ENCODE measurements at places on chromosomes 13 and 19. TPM values are rescaled to one million over a fixed set of nuclear protein-coding genes. Genes with fewer than 3 reads are reported as not detected.

GRCh38 chr13:37351211-37351610 is 245.7 kb upstream of the CSNK1A1L start:
- DNase-seq: no peak
- H3K27ac ChIP-seq: no peak overlapping the region
- H3K4me3 ChIP-seq: no peak overlapping the region
- peaks cover 18% of the 10 kb centered on the region for H3K4me1 ChIP-seq
- no peaks in the 10 kb centered on the region for H3K27me3 ChIP-seq

The ZNF28 gene
- 14.2 TPM for total RNA-seq

GRCh38 chr13:110206996-110207395 is 100.0 kb downstream of the COL4A1 start:
- H3K36me3 ChIP-seq: no peaks in the 10 kb centered on the region
- no peak overlapping the region for H3K4me3 ChIP-seq
- no peaks in the 10 kb centered on the region for H3K4me1 ChIP-seq
- no peak for DNase-seq
- H3K27ac ChIP-seq: no peak overlapping the region
- no peaks in the 10 kb centered on the region for H3K27me3 ChIP-seq

GRCh38 chr19:6033744-6034264 is 55.9 kb upstream of the RANBP3 start:
- no peak overlapping the region for H3K4me3 ChIP-seq
- H3K36me3 ChIP-seq: peaks cover 19% of the 10 kb centered on the region
- peaks cover 17% of the 10 kb centered on the region for H3K4me1 ChIP-seq
- H3K27me3 ChIP-seq: no peaks in the 10 kb centered on the region
- no peak for DNase-seq
- H3K27ac ChIP-seq: no peak overlapping the region

DNA sequence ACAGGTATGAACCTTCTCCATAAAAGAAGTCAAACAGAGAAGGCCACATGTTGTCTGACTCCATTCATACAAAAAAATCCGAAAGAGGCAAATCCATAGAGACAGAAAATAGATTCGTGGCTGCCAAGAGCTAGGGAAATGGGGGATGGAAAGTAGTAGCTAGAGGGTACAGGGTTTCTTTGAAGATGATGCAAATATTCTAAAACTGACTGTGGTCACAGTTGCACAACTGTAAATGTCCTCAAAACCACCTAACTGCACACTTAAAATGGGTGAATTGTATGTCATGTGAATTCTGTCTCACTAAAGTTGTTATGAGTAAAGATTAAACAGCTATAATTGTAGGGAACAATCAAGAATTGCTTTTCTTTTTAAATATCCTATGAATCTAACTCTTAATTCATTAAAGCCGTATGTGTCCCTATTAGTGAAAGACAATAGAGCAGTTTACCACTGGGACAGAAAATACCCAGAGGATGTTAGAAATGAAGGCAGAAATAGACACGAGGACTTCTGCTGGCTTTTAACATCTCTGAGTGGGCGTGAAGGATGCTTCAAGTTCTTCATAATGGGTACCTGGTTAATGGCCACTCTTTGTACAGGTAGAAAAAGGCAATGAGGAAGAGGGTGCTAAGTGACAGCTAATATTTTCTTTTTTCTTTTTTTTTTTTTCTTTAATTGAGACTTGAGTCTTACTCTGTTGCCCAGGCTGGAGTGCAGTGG is 21.2 kb downstream of the INSR start:
- no peaks in the 10 kb centered on the region for H3K4me1 ChIP-seq
- no peaks in the 10 kb centered on the region for H3K27me3 ChIP-seq
- no peaks in the 10 kb centered on the region for H3K36me3 ChIP-seq
- no peak for DNase-seq
- no peak overlapping the region for H3K27ac ChIP-seq
- H3K4me3 ChIP-seq: no peak overlapping the region

- DNase-seq: no peak
- H3K27me3 ChIP-seq: peaks cover 3% of the 10 kb centered on the region
- peaks cover 15% of the 10 kb centered on the region for H3K4me1 ChIP-seq
- H3K36me3 ChIP-seq: 0 out of 2 replicates have a peak, but pooled peaks cover 4% of the 10 kb centered on the region
- no peak overlapping the region for H3K27ac ChIP-seq
Measured at GRCh38 chr19:18109733-18110608, 12.4 kb downstream of the MAST3 start.

GRCh38 chr19:51980116-51980736 is 6.4 kb downstream of the ZNF350 start:
- H3K36me3 ChIP-seq: peaks cover 77% of the 10 kb centered on the region
- H3K4me3 ChIP-seq: no peak overlapping the region
- no peak overlapping the region for H3K27ac ChIP-seq
- H3K4me1 ChIP-seq: no peaks in the 10 kb centered on the region

DNA sequence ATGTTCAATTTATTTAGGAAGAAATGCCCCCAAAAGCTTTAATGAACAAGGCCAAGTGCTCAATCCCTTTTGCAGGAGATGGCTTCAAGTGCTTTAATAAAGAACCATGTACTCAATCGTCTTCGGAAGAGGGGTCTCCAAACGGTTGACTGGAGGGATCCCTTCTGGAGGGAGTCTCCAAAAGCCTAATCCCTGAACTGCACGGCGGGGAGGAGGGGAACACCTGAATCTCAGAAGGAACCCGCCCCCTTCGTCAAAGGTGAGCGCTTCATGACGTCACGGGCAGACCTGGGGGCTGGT is 505 bp downstream of the PAF1 start:
- DNase-seq: no peak
- peaks cover 44% of the 10 kb centered on the region for H3K36me3 ChIP-seq
- H3K27ac ChIP-seq: peak overlapping the region; percentile 99
- H3K4me1 ChIP-seq: peaks cover 44% of the 10 kb centered on the region

DNA sequence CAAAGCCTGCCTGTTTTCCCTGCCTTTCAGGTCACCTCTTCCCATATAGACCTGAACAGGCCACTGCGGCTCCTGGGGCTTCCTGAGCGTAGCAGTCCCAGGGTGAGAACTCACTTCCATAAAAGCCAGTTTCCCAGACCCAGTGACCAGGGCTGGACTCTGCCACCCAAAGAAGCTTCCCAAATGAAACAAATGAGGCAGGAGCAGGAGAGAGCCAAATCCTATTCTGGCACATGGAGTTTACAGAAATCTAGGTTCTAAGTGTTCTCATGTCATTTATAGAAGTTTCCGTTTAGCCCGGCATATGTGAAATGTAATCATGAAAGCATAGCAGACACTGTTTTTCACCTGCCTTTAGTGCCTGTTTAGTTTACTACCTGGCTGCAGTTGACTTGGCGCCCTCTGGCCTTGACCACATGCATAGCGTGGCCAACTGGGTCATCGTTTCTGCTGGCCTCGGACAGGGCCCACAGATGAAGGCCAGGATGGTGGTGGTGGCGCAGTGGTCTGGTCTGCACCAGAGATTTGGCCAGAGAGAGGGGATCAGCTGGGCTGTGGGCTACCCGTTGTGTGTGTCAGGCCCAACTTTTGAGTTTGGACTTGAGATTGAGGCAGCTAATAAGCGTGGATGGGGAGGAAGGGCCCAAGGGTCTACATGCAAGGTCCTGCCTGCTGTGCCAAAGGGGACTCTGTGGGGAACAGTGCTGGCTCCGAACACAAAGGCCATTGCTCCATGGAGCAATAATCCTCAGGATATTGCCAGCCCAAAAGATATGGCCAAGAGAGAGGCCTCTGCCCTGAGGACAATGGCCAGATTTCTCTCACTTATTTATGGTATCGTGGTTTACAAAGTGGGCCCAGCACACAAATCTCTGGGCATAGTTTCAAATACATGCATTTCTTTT is 43.3 kb downstream of the NFIX start:
- peaks cover 2% of the 10 kb centered on the region for H3K27me3 ChIP-seq
- no peak for DNase-seq
- H3K36me3 ChIP-seq: peaks cover 37% of the 10 kb centered on the region
- H3K4me1 ChIP-seq: peaks cover 91% of the 10 kb centered on the region
- no peak overlapping the region for H3K4me3 ChIP-seq
- H3K27ac ChIP-seq: peak overlapping the region; percentile 95

DNA sequence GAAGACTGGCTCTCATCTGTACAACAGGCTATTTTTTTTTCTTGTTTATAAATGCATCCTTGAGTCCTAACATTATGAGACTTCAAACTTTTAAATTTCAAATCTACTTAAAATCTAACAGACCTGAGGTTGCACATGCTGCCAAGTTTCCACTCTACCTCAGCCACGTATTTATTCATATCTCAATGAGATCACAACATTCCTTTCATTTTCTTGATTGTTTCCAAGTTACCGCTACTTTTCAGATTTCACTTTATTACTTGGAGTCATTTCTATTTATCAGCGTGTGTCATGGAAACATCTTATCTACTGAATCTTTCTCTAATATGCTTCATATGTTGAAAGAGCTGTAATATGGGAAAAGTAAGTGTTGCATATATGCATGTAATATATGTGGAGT is 1257.5 kb upstream of the ATXN8OS start:
- no peaks in the 10 kb centered on the region for H3K27me3 ChIP-seq
- peaks cover 2% of the 10 kb centered on the region for H3K36me3 ChIP-seq
- DNase-seq: no peak
- no peak overlapping the region for H3K4me3 ChIP-seq
- H3K27ac ChIP-seq: no peak overlapping the region

The SWSAP1 gene
- total RNA-seq: 1.7 TPM

Measured in HFFc6 (cell line).